ENCODE measurements at places on chromosomes 3 and 15.

GRCh38 chr15:85003593-85004312 is 22.1 kb downstream of the PDE8A start:
- no peaks in the 10 kb centered on the region for H3K36me3 ChIP-seq
- H3K4me1 ChIP-seq: peaks cover 5% of the 10 kb centered on the region
- H3K27me3 ChIP-seq: no peaks in the 10 kb centered on the region
- no peak overlapping the region for H3K27ac ChIP-seq
- DNase-seq: no peak
- H3K4me3 ChIP-seq: no peak overlapping the region

DNA sequence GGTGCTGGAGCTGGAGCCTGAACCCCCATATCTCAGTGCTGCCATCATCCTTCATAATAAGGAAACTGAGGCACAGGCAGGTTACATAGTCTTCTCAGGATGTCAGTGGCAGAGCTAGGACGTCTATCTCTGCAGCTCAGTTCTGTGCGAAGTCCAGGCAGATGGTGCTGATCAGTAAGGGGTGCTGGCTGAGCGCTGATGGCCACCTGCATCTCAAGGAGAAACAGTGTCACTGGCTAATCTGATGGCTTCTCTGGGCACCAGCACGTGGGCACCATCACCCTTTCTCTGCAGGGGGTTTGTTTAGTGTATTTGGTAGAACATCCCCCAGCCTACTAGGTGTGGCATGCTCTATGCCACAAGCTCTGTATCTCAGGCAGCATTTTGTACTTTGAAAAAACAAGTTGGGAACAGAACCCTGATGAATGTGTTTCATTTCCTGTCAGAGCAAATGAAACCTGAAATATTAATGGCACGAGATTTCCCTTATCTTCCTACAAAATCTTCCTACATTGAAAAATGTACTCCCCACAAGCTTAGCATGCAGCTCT is 35.1 kb downstream of the APBA2 start:
- H3K4me1 ChIP-seq: peaks cover 1% of the 10 kb centered on the region
- H3K36me3 ChIP-seq: no peaks in the 10 kb centered on the region
- no peak overlapping the region for H3K4me3 ChIP-seq
- H3K27me3 ChIP-seq: peaks cover 39% of the 10 kb centered on the region

- peak; percentile 89 for DNase-seq
- peaks cover 68% of the 10 kb centered on the region for H3K36me3 ChIP-seq
- H3K4me3 ChIP-seq: no peak overlapping the region
These were observed 18.1 kb downstream of the H1-8 start for GRCh38 chr3:129560911-129561594.

DNA sequence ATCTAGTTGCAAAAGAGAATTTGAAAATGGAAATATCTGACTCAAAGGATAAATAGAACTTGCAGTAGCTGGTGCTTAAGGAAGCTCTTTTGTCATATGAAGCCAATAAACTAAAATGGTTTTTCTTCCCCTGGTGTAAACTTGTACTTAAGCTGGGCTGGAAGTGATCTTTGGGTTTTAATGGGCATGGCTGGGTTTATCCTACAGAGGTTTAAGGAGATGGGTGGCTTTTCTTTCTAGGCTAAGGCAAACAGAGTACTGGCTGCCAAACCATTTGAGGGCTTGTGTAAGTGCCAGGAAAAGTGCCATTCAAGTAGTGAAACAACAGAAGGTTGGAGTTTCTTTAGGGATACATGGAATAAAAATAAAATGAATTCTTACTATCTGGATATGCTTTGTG is 12.1 kb upstream of the UTS2B start:
- no peaks in the 10 kb centered on the region for H3K36me3 ChIP-seq
- no peak for DNase-seq
- H3K4me3 ChIP-seq: no peak overlapping the region
- no peaks in the 10 kb centered on the region for H3K27me3 ChIP-seq
- H3K4me1 ChIP-seq: peaks cover 8% of the 10 kb centered on the region
- H3K27ac ChIP-seq: peak overlapping the region; percentile 11

DNA sequence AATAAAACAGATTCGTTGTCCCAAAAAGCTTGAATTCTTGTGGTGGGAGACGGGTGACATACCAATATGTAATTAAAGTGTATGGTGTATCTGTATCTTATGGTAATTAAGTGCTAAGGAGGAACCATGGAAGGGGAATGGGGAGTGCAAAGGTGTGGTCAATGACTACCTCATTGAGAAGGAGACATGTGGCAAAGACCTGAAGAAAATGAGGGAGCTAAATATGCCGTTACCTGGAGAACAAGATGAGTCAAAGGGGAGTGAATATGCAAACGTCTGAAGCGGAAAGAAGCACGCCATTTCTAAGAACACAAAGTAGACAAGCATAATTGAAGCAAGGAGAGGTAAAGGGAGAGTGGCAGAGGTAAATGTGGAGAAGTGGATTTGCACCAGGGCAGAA is 115.7 kb downstream of the SI start:
- H3K27me3 ChIP-seq: no peaks in the 10 kb centered on the region
- no peak overlapping the region for H3K4me3 ChIP-seq
- H3K36me3 ChIP-seq: no peaks in the 10 kb centered on the region
- no peak for DNase-seq

GRCh38 chr3:124142389-124142970 is 150.6 kb upstream of the ROPN1 start:
- H3K4me1 ChIP-seq: peaks cover 8% of the 10 kb centered on the region
- no peaks in the 10 kb centered on the region for H3K36me3 ChIP-seq
- H3K27ac ChIP-seq: no peak overlapping the region
- DNase-seq: no peak

GRCh38 chr3:48122504-48122903 is 65.7 kb downstream of the CDC25A start:
- H3K27me3 ChIP-seq: no peaks in the 10 kb centered on the region
- no peak overlapping the region for H3K4me3 ChIP-seq
- H3K36me3 ChIP-seq: no peaks in the 10 kb centered on the region
- no peak for DNase-seq
